ENCODE measurements at places on chromosomes 6 and 20. TPM values are rescaled to one million over a fixed set of nuclear protein-coding genes. Genes with fewer than 3 reads are reported as not detected.
A peak's percentile ranks its signal among the peaks of the same experiment; 100 is the strongest.

Gene IL17F
- total RNA-seq, result not detected

DNA sequence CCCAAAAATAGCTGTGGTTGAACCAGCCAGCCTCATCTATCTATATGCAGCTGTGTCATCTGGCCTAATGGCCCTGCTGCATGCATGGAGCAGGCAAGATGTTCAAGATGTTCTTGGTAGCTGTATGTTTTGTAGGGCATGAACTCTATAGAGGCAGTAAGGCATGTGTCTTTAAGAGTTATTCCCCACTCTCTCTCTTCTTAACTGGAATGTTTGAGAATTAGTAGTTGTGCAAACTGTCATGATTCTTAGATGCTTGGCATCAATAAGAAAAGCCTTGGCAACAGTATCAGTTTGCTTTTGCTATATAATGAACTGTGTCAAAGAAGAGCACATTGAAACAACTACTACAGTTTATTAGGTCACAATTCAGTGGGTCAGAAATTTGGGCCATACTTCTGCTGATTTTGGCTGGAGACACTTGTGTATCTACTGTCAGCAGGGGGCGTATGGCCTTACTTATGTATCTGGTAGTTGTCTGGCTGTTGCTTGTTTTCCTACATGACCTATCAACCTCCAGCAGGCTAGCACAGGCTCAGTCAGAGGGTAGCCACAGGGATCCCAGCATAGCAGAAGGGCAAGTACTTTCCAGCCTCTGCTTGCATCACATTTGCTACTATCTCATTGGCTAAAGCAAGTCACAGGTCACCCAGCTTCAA lies 56.1 kb upstream of the LAMP5 start:
- no peak overlapping the region for H3K27ac ChIP-seq
- H3K4me3 ChIP-seq, result no peak overlapping the region
- H3K36me3 ChIP-seq, result no peaks in the 10 kb centered on the region
- no peaks in the 10 kb centered on the region for H3K4me1 ChIP-seq

GRCh38 chr6:139296927-139297326 lies 5.1 kb upstream of the TXLNB start:
- no peaks in the 10 kb centered on the region for H3K36me3 ChIP-seq
- no peak overlapping the region for H3K27ac ChIP-seq
- peaks cover 25% of the 10 kb centered on the region for H3K4me1 ChIP-seq

DNA sequence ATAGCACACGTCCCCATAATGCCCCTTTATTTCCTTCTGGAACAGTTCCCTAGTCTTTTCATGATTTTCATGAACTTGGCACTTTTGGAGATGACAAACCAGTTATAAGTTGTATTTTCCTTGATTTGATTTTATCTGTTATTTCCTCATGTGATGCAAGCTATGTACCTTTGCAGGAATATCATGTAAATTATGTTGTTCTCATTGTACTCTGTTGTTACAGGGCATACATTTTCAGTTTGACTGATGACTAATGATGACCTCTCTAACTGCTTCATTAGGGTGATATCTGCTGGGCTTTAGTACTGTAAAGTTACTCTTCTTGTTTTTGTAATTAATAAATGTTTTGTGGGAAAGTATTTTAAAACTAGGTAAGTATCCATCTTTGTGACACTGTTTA lies 147.3 kb downstream of the ZFAND3 start:
- H3K36me3 ChIP-seq, result peaks cover 41% of the 10 kb centered on the region
- H3K4me1 ChIP-seq, result peaks cover 36% of the 10 kb centered on the region
- no peak overlapping the region for H3K4me3 ChIP-seq
- no peaks in the 10 kb centered on the region for H3K27me3 ChIP-seq
- DNase-seq, result no peak

DNA sequence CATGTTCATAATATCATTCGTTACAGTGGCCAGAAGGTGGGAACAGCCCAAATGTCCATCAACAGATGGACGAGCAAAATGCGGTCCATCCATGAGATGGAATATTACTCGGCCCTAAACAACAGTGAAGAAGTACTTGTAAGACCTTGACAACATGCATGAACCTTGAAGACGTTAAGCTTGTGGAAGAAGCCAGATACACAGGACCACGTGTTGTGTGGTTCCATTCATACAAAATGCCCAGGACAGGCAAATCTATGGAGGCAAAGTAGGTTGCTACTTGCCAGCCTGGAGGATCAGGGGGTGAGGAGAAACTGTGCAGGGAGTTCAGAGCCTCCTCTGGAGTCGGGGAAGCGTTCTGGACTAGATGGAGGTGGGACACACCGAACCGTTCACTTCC lies 207.1 kb downstream of the ERMARD start:
- no peak overlapping the region for H3K27ac ChIP-seq
- no peaks in the 10 kb centered on the region for H3K36me3 ChIP-seq
- H3K4me3 ChIP-seq, result no peak overlapping the region
- peak; percentile 4 for DNase-seq
- H3K27me3 ChIP-seq, result peaks cover 20% of the 10 kb centered on the region
- peaks cover 2% of the 10 kb centered on the region for H3K4me1 ChIP-seq

Gene TGM3
- total RNA-seq, result not detected

Gene TSPO2
- not detected for total RNA-seq

- no peaks in the 10 kb centered on the region for H3K36me3 ChIP-seq
- DNase-seq, result no peak
- H3K4me3 ChIP-seq, result no peak overlapping the region
- H3K27ac ChIP-seq, result no peak overlapping the region
- H3K4me1 ChIP-seq, result no peaks in the 10 kb centered on the region
Measured at GRCh38 chr6:147559006-147559405, 50.5 kb downstream of the SAMD5 start.

Gene RNF182
- not detected for total RNA-seq

DNA sequence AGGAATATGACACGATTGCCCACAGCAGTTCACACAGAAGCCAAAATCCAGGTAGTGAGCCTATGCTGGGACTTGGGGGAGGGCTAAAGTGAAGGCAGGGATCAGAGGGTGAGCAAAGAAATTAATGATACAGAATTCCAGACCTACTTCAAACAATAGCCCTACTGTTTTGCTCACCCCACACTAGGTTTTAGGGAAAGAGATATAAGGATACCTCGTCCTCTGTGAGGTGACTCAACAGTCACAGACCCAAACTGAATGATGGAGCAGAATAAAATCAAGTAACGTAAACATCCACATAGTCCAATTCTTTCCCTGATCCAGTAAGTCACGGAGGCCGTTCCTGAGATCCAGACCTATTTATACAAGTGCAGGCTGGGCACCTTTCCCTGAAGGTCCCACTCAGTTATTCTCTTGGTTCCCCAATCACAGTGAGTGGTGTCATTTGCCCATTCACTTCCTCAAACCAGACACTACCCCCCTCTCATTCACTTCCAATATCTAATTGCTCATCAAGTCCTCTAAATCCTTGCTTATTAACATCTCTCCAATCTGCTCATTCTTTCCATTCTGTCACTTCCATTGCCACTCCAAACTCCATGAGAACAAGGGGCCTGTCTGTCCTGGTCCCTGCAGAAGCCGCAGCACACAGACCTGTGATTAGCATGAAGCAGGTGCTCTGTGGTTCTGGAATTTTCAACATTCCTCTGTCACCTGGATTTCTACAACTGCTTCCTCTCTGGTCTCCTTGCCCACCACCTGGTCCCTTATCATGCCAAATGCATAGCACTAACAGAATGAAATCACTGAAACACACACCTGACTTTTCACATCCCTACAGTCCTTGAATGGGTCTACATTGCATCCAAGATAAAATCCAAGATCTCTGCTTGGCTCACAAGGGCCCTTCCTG lies 55.9 kb downstream of the ATXN1 start:
- H3K36me3 ChIP-seq, result peaks cover 42% of the 10 kb centered on the region
- peaks cover 56% of the 10 kb centered on the region for H3K4me1 ChIP-seq
- H3K27me3 ChIP-seq, result no peaks in the 10 kb centered on the region
- H3K4me3 ChIP-seq, result peak overlapping the region; percentile 79
- H3K27ac ChIP-seq, result peak overlapping the region; percentile 92

- H3K4me1 ChIP-seq, result no peaks in the 10 kb centered on the region
- peaks cover 6% of the 10 kb centered on the region for H3K27me3 ChIP-seq
- no peak overlapping the region for H3K4me3 ChIP-seq
- DNase-seq, result no peak
- no peaks in the 10 kb centered on the region for H3K36me3 ChIP-seq
- H3K27ac ChIP-seq, result no peak overlapping the region
Measured at GRCh38 chr6:33993091-33993490, 152.8 kb downstream of the GRM4 start.

DNA sequence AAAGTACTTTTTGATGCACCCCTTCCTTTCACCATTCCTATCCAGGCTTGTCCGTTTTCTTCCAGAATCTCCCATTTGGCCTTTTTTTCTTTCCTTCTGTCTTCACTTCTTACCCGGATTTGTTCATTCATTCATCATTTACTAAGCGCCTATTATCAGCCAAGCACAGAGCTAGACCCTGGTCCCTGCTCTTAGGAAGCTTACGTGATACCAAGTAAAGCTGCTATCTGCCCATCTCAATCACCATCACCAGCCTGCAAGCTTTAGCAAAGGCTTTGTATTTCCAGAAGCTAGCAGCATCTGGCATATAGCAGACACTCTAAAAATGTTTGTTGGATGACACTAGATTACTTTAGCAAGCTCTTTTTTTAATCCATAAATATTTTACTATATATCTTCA lies 4.8 kb downstream of the NDRG3 start:
- no peak for DNase-seq
- H3K27me3 ChIP-seq, result no peaks in the 10 kb centered on the region
- no peak overlapping the region for H3K27ac ChIP-seq
- H3K36me3 ChIP-seq, result no peaks in the 10 kb centered on the region

- peaks cover 30% of the 10 kb centered on the region for H3K4me1 ChIP-seq
- H3K4me3 ChIP-seq, result peak overlapping the region; percentile 73
- no peak overlapping the region for H3K27ac ChIP-seq
- peaks cover 65% of the 10 kb centered on the region for H3K27me3 ChIP-seq
- no peaks in the 10 kb centered on the region for H3K36me3 ChIP-seq
Measured at GRCh38 chr20:10674684-10675449, 1.1 kb upstream of the JAG1 start.
